ENCODE measurements at places on chromosomes 2 and 18.

- no peak for DNase-seq
Measured at GRCh38 chr2:137775529-137775928, 188.7 kb upstream of the HNMT start.

DNA sequence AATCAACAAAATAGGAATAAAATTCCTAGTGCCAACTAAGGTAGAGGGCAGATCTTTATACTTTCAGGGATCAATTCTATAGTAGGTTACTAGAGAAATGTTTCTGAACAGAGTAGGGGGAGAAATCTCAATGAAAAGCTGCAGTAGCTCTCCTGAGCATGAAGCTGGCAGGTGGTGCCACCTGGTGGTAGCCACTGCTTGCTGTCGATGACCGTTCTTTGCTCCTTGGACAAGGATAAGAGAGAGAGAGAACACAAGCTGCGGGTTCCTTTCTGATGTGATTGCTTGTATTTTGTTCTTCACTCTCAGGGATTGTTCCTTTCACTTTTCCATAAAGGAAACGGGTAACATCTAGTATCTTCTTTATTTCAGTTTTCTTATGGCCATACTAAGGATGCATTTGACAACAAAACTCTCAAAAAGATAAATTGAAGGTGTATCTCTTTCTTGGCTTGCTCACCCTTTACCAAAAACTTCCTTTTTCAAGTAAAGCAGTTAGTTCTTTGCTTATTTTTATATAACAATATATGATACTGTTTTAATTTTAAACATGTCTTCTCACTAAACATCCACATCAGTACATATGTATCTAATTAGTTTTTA, 18.6 kb upstream of the MRPL19 start:
- DNase-seq: peak; percentile 44

GRCh38 chr18:64032312-64032711, 62.4 kb downstream of the SERPINB8 start:
- no peak for DNase-seq

DNA sequence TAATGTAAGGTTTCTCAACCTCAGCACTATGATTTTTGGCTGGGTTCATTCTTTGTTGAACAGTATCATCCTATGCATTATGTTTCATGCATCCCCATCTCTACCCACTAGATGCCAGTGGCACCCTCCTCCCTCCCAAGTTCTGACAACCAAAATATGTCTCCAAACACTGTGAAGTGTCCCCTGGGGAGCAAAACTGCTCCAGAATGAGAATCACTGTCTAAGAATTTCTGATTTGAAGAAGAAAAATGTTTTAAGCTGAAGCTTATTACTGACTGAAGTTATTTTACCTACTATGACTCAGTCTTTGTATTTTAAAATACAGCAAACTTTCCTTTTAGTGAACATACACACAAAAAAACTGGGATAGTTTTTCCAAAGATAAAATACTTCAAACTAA, 3.4 kb downstream of the THADA start:
- no peak for DNase-seq

DNA sequence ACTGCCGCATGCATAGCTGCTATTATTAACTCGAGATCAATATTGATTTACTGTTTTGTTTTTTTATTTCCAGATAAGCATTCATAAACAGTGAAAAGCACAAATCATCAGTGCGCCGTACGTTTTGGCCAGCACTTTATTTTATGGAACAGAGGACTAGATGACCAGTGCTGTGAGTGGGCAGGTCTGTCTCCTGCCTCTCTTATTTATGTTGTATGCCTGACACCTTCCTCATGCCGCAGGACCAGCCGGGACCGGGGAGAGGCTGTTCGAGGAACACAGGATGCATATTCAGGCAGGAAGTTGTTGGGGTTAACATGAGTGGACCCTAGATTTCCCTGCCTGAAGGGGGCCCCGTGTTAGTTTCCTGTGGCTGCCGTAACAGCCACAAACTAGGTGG, 72.6 kb downstream of the AGAP1 start:
- DNase-seq: no peak

DNA sequence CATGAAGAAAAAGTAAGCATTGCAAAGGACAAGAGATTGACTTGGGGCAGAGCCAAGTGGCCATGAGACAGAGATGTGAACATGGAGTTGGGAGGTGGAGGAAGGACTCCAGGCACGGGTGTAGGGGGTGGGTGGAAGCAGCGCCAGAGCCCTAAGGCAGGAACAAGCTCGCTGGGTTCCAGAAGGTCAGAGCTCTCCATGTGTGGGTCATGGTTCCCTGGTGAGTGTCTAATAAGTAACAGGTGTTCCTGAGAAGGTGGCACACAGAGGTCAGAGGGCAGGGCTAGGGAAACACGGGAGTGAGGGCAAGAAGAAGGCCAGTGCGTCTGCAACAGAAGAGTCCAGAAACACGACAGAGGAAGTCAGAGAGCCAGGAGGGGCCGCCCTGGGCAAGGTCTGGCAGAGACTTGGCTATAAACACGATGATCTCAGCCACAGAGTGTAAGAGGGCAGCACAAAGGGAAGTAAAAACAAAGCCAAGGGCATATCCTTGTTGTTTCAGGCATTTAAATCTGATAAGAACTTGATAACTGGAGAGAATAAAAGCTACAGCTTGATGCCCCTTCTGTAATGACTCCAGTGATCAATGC, 260.8 kb downstream of the TGIF1 start:
- no peak for DNase-seq

DNA sequence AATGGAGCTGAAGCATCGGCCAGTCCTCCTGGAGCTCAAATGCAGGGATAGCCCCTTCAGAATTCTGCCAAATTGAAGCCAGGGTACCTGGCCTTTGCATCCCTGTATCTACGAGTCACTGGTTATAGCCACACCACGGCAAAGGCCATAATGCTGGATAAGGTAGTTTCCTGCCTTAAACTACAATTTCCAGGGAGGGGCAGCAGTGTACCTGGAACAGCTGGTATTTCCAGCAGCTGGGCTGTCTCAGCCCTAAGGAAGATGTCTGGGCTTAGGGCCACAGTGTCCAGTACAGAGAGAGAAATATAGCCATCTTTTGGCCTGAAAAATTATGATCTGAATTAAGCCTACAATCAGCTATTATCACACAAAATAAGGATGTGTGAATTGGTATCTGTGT, 180.3 kb downstream of the GCA start:
- no peak for DNase-seq

- peak; percentile 67 for DNase-seq
Measured at GRCh38 chr2:60998628-60999545, 18.6 kb upstream of the PEX13 start.

DNA sequence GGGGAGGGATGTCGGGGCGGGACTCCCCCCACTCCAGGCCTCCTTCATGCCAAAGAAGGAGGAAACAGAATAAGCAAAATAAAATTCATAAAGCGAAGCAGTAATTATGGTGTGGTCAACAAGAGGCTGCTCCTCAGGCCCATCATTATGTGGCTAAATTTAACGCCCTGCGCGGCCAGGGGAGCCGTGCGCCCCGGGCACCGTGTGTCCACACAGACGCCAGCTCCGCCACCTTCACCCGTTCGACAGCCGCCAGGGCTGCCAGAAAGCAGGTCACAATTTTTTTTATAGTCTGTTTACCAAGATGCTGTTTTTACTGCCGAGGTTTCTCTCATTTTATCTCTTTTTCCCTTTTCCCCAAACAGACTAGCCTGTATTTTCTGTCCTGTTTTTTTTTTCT, 31.0 kb downstream of the NHEJ1 start:
- no peak for DNase-seq

DNA sequence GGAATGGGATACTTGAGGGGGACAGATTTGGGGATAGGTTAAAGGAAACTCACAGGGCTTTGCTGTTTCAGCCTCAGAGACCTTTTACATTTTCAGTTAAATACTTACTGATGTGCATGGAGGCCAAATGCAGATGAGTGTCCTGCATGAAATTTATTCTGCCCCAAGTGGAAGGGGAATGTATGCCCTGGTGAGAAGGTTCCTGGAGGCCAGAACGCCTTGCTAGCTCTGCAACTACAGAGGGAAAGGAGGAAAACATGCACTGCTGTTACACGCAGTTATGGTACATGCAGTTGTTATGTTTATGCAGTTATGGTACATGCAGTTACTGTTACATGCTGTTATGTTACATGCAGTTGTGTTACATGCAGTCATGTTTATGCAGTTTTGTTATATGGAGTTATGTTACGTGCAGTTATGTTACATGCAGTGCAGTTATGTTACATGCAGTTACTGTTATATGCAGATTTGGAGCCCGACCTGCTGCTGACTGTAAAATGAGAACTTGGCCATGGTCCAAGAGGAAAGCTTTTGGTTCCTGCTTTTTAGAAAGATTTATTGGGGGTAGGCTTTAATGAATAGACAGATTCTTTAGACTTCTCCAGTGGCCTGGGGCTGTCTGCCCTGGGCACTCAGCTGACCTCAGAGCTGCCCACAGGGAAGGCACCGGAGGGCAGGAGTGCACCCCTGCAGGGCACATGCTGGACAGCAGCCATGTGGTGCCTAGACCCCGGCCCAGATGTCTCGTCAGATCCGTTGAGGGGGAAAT, 84.1 kb downstream of the LDLRAD4 start:
- no peak for DNase-seq

Data from CD4-positive, alpha-beta T cell treated with Interleukin-2 at 100 ng/mL for 4 hours (primary cell).